ENCODE measurements at places on chromosomes 2 and 18.

GRCh38 chr18:59385191-59385590, 26.1 kb upstream of the LMAN1 start:
- DNase-seq: no peak

- DNase-seq: no peak
Observed at GRCh38 chr2:188518381-188518780, 226.7 kb downstream of the GULP1 start.

DNA sequence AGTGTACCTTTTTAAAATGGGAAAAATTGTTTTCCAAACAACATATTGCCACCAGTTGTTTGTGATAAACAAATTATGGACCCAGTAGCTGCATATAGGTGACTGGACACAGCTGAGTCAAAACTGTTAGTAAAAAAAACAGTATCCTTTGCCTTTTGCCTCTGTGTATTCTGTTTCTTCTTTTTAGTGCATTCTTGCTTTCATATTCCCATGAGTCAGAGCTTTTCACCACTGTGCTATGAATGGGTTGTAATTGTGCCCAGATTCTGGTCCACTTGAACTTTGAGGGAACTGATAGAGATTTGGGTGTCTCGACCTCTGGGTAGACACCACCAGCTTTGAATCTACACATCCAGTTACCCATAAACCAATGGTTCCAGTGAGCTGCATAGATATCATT, 1441.9 kb upstream of the ZEB2 start:
- no peak for DNase-seq

DNA sequence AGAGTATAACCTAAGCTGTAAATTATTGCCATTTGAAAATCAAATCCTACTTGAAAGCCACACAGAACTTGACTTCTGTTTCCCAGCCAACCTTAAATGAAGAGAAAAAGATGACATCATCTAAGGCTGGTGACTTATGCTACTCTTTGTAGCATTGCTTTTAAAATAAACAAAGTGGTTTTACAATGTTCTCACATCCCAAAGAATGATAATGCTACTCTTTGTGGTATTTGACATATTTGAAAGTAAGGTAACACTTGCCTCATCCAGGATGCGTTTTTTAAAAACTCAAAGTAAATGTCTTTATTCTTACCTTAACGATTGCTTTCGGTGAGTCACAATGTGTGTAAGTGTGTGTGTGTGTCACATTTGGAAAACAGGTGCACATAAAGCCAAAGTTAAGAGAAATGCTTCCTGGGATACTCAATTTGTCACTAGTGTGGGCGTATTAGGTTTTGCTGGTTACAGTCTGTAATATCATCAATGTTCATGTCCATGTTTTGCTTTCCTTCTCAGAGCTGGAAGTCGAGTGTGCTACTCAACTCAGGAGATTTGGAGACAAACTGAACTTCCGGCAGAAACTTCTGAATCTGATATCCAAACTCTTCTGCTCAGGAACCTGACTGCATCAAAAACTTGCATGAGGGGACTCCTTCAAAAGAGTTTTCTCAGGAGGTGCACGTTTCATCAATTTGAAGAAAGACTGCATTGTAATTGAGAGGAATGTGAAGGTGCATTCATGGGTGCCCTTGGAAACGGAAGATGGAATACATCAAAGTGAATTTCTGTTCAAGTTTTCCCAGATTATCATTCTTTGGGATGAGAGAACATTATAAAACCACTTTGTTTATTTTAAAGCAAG, 2.6 kb downstream of the PMAIP1 start:
- peak; percentile 41 for DNase-seq

DNA sequence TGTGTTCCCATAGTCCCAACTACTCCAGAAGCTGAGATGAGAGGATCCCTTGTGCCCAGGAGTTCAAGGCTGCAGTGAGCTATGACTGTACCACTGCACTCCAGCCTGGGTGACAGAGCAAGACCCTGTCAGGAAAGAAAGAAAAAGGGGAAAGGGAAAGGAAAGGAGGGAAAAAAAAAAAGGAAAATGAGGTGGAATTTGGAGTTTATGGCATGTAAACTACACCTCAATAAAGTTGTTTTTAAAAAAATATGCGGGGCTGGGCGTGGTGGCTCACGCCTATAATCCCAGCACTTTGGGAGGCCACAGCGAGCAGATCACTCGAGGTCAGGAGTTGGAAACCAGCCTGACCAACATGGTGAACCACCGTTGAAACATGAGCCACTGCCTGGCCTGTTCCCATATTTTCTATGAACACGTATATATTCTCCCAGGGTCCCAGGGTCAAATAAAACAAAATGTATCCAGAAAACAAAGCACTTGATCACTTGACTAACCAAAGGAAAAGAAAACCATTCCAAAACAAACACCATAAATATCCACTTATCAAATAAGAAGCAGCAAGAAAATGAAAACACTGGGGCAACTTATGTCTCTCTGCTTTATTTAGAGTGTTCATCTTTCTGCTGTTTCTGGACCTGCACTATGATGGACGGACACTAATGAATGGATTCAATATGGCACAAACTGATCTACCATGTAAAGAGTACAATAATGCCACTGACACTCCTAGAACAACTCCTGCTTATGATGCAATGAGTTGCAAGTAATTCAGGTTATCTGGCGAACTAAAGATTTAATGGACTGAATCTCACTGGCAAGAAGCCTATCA, 56.8 kb downstream of the ASXL2 start:
- no peak for DNase-seq

All from CD8-positive, alpha-beta memory T cell (primary cell).